ENCODE measurements at places on chromosomes 5 and 9. TPM values are rescaled to one million over a fixed set of nuclear protein-coding genes. Genes with fewer than 3 reads are reported as not detected.

KDM4C gene
- polyA plus RNA-seq, result 11.1 TPM

DNA sequence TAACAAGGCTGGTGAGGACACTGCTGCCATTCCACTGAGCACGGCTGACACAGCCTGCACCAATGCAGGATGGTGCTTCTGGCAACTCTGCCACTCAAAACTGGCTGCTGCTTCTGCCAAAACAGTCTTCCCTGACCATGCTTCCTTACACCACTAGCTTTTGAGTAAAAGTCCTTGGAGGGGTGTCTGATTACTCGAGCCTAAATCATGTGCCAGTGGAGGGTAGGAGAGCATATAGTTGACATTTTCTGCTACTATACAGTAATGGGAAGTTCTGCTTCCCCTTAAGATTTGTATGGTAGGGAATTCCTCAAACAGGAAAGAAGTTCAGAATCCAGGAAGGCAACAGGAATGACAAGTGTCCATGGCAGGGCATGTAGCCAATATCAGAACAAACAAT is 12.2 kb upstream of the PJA2 start:
- no peak for DNase-seq

GRCh38 chr5:19977099-19977498 is 10.9 kb downstream of the CDH18 start:
- DNase-seq, result no peak

DNA sequence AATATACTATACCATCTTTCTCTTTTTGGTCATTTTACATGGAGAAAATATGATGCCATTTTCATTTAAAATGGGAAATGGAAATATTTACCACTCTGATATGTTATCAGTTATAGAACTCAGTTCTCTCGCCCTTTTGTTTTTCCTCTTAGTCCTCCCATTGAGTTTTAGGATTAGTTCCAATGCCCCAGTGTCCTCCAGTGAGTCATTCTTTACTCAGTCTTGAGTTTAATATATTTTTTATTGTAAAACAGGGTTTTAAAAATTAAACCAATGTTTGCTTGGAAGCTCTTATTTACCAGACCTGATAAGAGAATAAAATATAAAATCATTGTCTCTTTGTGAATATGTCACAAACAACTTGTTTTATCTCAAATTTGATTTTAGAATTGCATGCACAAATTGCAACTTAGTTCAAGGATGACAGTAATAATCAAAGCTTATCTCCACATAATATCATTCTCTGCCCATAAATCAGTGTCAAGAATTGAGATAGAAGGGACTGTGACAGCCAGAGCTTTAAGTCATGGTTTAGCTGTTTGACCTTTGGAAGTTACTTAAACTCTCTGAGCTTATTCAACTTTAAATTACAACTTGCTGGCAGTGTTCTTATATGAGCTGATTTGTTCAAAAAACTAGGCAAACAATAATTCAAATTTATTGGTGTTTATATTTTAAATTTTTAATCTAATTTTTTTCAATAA is 166.4 kb downstream of the PAM start:
- no peak for DNase-seq

GRCh38 chr5:148820461-148821395 is 5.7 kb upstream of the ADRB2 start:
- no peak for DNase-seq
